ENCODE measurements at places on chromosomes 11 and 22.

GRCh38 chr11:62266558-62266957 is 3.4 kb upstream of the SCGB2A2 start:
- DNase-seq: no peak

GRCh38 chr11:44989831-44990566 is 39.3 kb upstream of the TP53I11 start:
- peak; percentile 28 for DNase-seq

DNA sequence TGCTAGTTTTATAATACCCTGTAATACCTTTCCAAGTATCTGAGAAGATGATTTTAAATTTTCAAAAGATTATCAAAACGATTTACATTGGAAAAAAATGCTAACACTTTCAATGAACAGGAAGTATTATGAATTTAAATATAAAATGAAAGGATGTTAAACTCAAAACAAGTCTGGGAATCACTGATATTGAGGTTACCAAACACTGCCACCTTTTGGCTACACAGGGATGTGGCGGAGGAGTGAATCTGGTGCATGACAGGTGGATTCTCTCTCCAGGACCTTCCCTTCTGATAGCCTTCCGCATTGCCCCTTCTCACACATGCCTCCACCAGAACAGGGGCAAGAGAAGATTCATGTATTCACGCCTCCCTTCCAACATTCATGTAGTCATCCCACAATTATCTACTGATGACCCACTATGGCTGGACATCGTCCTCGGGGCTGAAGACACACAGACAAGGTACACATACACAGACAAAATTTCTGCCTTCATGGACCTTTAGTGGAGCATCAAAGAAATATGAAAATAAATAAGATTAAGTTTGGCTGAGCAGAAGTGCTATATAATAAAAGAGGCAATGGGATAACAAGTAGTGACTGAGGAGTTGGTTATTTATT is 34.7 kb downstream of the ATG16L2 start:
- no peak for DNase-seq

DNA sequence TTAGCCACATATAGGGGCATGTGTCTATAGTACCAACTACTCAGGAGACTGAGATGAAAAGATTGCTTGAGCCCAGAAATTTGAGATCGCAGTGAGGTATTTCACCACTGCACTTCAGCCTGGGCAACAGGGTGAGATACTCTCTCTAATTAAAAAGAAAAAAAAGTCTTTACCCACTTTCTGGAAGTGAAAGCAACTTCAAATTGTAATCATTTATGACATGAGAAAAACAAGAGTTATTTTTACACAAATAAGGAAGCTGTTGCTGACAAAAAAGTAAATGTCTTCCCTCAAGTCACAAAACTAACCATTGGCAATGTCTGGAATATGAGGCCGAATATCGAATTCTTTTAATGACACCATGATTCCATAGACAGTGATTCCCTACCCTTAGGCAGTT is 71.4 kb downstream of the GLYATL1 start:
- DNase-seq: no peak

- DNase-seq: no peak
These were observed 17.9 kb upstream of the ZC3H12C start for GRCh38 chr11:110075105-110075846.

DNA sequence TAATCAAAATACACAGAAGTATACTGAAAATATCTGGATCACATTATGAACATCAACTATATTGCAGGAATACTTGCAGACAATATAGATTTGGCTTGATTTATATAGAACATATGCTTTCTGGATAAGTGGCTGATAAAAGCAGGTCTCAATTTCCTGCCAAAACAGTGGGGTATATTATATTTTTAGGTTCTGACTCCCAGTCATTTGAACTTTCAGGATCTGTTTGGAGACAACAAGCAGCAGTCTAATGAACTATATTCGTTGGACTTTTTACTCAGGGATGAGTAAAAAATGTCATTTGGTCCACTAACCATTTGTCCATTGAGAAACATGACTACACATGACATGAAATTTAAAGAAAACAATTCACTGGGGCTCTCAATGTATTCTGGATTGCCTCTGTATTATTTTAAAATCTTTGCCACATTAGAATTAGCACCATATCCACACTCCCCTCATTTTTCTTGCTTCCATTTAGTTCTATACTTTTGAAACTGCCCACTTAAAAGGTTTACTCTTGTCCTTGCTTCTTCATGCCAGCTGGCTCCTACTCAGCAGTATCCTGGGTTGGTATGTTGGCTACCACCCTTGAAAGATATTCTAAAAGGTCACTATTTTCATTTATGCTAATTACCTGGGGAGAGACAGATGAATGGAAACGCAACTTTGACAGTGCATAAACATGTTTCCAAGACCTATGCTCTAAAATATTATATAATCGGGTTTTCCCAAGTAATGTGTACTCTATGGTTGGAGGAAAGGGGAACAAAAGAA is 153.0 kb downstream of the APOL5 start:
- no peak for DNase-seq

GRCh38 chr11:34308913-34309585 is 48.8 kb downstream of the ABTB2 start:
- no peak for DNase-seq

GRCh38 chr11:99424313-99425084 is 403.8 kb downstream of the CNTN5 start:
- no peak for DNase-seq

DNA sequence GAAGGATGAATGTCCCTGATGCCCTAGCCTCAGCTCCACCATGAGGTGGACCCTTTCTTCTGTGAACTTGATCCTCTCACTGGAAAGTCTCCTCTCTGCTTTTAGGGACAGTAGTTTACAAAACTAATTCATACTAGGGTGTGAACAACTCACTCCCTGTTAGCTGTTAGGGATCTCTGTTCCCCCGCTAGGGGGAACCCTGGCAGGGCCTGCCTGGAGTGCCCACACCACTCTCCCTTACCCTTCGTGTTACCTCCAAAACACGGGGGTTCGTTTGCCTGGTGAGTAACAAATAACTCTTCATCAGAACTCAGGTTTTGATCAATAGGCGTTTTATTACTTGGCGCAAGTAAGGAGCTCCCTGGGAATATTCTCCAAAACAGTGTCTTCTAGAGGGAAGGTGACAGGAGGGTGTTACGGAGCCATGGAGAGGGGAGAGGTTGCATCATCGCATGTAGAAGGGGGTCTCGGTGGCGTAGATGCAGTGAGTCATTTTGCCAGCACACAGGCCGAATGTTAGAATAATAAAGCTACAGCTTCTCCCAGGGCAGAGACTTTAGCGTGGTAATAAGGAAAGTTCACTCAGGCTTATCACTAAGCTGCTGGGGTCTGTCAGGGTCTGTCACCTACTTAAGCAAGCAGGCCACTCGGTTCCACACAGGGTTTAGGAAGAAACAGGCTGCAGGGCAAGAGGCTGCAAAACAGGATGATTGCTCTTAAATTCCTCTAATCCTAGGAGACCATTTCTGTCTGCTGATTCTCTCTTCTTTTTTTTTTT is 45.8 kb downstream of the C11orf96 start:
- DNase-seq: no peak

- no peak for DNase-seq
These were observed 16.5 kb upstream of the NUCB2 start for GRCh38 chr11:17260020-17260419.

Data from sciatic nerve (tissue), 2 donors.